NCI-H226 (cell line): ENCODE measurements at places on chromosomes 7 and 10.

- no peak for DNase-seq
Observed at GRCh38 chr7:111140091-111140865, 49.4 kb downstream of the LRRN3 start.

- DNase-seq: no peak
Observed at GRCh38 chr10:125848371-125848770, 25.0 kb downstream of the BCCIP start.

- DNase-seq: no peak
Observed at GRCh38 chr10:79424221-79425073, 21.0 kb downstream of the ZCCHC24 start.

DNA sequence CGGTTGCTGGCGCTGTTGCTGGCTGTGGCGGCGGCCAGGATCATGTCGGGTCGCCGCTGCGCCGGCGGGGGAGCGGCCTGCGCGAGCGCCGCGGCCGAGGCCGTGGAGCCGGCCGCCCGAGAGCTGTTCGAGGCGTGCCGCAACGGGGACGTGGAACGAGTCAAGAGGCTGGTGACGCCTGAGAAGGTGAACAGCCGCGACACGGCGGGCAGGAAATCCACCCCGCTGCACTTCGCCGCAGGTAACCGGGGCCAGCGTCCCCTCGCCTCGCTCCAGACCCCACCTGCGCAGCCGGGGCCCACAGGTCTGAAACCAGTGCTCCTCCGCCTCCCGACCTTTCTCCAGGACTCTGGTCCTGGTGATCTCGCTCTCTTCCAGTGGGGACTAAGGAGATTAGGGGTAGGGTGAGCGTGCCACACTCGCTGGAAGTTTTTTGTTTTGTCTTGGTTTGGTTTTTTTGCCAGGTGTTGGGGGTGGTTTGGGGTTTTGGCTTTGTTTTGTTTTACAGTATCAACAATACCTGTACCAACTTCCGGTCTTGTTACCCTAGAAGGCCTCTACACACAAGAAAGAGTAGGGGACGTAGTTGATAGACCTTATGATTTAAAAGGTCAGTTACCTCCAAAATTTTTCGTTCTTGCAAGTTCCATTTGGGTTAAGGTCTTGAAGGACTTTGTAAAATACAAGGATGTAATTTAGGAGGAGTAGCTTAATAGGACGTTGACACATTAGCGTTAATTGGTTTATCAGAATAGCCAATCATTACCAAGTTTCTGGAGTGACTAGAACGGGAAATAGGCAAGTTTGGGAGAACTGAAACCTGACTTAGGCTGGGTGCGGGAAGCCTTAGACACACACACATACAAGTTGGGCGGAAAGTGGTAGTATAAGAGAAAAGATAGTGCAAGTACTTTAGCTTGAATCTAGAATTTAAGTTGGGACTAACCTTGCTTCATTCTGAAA lies 704 bp downstream of the TNKS2 start:
- DNase-seq: no peak

GRCh38 chr7:144594580-144594979 lies 191.1 kb upstream of the NOBOX start:
- no peak for DNase-seq

DNA sequence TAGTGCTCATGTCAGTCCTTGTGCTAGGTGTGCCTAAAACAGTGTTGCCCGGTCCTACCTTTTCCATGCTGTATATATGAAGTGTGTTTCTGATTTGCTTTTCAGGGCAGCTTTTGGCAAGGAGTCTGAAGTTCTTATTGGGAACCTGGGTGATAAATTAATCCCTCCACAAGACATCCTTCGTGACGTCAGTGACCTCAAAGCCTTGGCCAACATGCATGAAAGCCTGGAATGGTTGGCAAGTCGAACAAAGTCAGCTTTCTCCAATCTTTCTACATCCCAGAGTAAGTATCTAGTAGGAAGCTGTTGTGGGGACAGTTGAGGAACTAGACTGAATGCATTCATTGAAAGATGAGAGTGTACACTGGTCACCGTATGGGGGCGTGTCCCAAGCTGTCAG lies 189.4 kb upstream of the LRGUK start:
- no peak for DNase-seq

- no peak for DNase-seq
Observed at GRCh38 chr7:77759294-77759889, 38.8 kb downstream of the TMEM60 start.

DNA sequence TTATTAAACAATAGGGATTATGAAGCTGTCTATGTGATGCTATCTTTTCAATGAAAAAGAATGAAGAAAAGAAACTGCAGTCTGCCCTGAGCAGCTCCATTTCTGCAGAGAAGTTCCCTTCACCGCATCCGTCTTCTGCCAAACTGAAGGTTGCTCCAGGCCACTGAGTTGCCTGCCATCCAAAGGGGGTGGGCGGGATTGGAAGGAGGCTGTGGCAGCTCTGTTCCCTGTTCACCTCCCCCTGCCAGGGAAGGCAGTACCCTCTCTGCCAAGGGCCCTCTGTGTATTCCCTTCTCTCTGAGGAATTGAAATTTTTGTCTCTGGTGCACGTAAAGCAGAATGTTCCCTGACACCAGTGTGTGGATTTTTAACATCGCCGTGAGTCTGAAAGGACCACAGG lies 243.1 kb upstream of the GHITM start:
- no peak for DNase-seq

- no peak for DNase-seq
Observed at GRCh38 chr10:129760003-129760315, 204.1 kb downstream of the EBF3 start.

- DNase-seq: no peak
Observed at GRCh38 chr7:141700296-141700847, 1.6 kb downstream of the DENND11 start.

DNA sequence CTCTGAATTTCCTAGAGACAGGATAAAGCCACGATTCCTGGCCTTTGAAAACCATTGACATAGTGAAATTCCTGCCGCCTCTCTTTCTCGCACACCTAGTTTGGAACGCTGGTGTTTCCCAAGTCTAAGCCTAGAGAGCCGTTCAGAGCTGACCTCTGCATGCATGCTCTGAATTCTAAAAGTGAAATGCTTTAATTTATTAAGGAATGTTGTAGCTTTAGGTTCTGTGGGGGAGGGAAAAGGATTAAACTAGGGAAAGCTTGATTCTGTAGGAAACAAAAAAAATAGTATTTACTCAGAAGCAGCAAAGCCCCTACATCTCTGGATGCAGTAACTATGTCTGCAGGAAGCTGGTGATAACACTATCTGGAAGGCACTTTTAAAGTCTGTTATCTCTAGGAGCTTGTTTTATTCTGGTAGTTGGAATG lies 27.3 kb downstream of the PFKP start:
- DNase-seq: peak; percentile 51

- DNase-seq: no peak
Observed at GRCh38 chr10:52459097-52459496, 145.0 kb downstream of the DKK1 start.

DNA sequence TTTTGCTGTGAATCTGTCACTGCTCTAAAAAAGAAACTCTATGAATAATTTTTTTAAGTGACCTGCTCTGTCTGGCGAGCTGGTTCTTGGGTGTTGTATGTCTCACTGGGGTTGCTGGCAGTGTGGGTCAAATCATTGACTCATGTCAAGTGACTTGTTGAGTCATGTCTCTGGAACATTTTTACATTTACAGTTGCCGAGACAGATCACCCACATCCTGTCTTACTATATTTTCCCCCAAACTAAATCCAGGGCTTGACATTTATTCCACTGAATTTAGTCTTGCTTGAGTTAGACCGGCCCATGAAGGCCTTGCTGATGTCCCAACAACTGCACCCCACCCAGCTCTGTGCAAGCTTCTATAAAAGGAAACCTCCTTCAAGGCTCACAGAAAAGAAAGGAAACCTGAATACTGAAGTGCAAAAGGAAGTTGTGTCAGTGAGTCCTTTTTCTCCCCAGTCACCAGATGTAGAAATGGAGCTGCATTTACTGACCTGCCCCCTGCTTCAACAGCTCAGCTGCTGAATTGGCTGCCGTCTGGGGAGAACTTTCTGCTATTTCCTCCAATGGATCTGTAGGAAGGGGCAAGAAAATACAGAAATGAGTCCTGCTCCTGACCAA lies 290.3 kb downstream of the TNS3 start:
- DNase-seq: peak; percentile 71

DNA sequence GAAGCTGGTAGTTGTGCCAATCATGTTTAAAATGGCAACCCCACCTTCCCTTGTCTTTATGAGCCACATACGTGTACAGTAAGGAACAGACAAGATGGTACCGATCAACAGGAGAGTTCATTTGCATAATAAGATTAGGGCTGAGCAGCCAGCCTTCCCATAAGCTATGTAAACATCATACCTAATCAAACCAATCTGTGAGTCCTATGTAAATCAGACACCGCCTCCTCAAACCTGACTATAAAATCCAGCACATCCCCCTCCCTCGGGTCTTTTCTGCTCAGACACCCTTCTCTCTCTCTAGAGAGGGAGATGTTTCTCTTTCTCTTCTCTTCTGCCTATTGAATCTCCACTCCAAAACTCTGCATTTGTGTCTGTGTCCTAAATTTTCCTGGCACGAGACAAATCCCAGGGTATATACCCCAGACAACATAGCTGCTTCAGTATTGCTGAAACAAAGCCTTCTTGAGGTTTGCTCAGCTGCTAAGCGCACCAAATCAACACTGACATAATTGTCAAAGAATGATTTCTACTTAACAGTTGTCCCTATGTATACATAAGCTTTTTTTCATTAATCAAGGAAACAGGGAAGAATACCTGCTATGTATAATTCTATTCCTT lies 279.2 kb downstream of the THSD7A start:
- no peak for DNase-seq

DNA sequence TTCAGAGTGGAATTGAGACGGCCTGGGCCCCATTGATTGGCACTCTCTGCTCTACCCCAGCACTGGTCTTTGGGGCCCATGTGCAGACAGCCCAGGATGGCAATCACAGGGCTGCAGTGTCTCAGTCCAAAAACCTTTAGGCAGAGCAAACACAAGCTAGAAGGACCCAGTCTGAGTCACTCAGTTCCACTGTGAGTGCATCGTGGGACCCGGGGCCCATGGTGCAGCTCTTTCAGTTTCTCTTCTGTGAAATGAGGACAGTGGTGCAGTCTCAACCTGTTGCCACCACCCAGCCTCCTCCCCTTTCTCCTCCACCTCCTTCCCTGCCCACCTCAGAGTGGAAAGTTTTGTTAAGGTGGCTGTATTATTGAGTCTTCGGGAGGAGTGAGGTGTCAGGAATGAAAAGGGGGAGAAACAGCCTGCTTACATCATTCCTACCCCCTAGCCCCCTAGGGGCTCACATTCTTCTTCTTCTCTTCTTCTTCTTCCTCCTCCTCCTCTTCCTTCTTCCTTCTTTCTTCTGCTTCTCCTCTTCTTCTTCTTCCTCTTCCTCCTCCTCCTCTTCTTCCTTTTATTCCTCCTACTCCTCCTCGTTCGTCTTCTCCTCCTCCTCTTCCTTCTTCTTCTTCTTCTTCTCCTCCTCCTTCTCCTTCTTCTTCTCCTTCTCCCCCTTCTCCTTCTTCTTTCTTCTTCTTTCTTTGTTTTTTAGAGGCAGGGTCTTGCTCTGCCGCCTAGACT lies 19.5 kb upstream of the CARD11 start:
- DNase-seq: no peak

DNA sequence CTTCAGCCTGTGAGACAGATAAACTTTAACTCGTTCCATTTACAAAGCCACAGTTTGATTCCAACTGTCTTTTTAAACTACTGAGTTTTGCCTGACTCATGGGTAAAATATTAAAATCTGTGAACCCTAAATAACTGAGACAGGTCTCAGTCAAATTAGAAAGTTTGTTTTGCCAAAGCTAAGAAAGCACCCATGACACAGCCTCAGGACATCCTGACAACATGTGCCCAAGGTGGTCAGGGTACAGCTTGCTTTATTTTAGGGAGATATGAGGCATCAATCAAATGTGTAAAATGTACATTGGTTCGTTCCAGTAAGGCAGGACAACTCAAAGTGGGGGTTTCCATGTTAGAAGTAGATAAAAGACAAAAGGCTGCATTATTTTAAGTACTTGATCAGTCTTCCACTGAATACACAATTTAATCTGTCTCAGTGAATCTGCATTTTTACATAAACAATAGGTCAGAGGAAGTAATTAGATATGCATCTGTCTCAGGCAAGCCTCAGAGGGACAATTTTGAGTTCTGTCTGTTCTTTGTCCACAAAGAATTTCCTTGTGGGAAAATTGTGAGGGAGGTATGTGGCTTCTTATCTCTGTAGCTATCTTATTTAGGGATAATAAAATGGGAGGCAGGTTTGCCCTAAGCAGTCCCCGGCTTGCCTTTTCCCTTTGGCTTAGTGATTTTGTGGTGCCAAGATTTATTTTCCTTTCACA lies 11.0 kb upstream of the PIP start:
- no peak for DNase-seq

GRCh38 chr7:151885202-151885580 lies 8.3 kb upstream of the PRKAG2 start:
- no peak for DNase-seq

GRCh38 chr10:33145451-33146188 lies 187.6 kb upstream of the ITGB1 start:
- DNase-seq: no peak

GRCh38 chr10:49552277-49552676 lies 13.4 kb upstream of the ERCC6 start:
- peak; percentile 98 for DNase-seq

- DNase-seq: no peak
Observed at GRCh38 chr7:106119719-106120118, 7.6 kb upstream of the SYPL1 start.

DNA sequence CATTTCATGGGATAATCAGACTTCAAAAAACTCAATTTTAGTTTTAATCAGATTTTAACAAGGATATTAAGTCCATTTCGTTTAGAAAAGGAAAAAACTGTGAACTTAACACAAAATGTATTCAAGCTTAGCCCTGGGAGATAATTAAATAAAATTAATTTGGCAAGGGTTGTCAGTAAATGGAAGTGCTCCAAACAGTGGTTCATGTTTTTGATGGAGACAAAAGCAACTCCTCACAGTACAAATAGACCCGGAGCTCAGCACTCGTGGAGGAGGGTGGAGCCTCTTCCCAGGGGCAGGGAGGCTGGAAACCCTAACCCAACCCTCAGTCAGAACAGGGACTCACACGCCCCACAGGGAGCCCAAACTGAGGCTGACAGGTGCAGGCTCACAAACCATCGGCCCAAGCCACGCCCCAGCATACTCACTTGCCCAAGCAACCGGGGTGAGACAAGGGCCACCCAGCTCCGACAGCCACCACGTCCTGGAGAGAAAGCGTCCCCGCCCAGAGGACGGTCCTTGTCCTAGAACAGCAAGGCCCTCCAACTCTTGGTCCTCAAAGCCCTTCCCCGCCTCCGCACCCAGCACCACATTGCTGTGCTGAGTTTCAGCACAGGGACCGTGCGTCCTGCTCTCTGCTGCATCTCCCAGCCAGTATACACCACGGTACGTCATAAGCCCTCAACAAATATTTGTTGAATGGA lies 39.8 kb downstream of the MAD1L1 start:
- no peak for DNase-seq

GRCh38 chr10:69630651-69631400 lies 779 bp downstream of the FAM241B start:
- DNase-seq: no peak
